ENCODE measurements at places on chromosomes 5 and 9.

DNA sequence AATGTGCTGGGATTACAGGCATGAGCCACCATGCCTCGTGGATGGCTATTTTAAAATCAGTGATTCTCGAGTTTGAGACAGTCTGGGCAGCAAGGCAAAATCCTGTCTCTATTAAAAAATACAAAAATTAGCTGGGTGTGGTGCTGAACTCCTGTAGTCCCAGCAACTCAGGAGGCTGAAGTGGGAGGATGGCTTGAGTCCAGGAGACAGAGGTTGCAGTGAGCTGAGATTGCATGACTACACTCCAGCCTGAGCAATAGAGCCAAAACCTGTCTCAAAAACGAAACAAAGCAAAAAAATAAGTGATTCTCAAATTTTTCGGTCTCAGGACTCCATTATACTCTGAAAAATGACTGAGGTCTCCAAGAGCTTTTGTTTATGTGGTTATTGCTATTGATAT, 47.9 kb upstream of the HSPA9 start:
- DNase-seq = no peak

DNA sequence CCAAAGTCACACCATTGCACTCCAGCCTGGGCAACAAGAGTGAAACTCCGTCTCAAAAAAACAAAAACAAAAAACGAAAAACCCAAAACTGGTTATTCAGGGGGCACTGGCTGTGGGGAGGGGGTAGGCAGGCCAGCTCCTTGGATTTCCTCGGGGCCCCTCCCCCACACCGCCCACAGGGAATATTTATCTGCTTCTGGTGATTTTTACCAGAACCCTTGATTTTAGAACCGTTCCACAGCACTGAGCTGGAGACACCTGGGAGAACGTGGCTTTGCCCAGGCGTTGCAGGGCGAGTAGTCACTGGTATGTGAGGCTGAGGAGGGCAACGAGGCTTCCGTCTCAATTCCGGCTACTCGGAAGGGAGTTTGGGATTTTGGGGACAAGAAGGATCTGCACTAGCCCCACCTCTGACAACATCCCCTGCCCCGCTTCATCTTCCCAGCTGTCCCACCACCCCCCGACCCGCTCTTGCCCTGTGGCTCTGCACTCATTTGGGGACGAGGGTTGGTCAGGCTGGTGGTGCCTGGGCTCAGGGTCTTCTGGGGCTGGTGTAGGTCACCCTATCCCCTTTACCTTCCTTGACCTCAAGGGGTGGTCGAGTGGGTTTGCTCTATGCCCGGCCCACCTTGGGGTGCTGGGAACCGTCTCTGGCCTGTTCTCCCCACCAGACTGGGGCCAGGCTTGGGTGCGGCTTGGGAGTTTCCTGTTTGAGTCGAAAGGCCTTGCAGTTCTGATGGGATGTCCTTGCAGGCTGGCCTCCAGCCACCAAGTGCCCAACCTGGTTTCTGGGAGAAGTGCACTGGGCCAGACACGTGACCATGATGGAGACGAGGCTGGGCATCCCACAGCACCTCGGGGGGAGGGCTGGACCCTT, 3.5 kb downstream of the AHRR start:
- DNase-seq = no peak

- DNase-seq = no peak
Observed at GRCh38 chr9:85290019-85290418, 451.7 kb downstream of the AGTPBP1 start.

DNA sequence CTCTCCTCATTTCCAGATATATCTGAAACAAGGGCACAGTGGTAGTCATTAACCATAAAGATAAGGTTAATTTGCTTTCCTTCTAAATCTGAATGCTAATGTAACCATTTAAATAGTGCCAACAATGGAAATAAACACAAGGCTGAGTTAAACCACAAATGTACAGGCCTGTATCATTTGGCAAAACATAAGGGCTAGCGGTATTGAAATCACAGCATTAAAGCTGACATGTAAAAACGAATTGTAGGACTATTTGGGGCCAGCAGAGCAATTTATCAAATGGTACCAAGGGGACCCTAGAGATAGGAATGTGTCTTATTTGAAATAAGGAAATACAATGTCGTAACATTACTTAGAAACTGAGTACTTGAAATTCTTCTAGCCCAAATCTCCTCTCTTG, 247.5 kb upstream of the RPS23 start:
- DNase-seq = no peak

DNA sequence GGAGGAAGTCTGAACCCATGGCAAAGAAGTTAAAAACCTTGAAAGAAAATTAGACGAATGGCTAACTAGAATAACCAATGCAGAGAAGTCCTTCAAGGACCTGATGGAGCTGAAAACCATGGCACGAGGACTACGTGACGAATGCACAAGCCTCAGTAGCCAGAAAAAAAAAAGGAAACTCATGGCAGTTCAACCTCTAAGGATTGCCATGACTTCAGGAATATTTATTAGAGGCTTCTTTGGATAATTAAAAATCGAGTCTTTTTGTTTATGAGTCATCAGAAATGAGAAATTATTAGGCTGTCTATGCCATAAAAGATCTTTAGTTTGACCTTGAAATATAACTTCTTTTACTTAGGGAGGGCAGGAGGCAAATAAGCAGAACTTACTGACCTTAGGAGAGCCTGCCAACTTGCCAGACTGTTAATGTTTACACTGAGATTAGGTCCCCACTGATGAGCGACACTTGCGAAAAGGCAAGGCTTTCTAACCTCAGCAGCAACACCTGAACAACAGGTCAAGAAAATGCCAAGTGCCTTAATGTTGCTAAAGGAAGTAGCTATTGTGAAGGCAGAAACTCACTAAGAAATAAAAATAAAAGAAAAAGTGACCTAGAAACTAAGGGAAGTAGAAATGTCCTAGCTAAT, 55.2 kb upstream of the TUSC1 start:
- no peak for DNase-seq

DNA sequence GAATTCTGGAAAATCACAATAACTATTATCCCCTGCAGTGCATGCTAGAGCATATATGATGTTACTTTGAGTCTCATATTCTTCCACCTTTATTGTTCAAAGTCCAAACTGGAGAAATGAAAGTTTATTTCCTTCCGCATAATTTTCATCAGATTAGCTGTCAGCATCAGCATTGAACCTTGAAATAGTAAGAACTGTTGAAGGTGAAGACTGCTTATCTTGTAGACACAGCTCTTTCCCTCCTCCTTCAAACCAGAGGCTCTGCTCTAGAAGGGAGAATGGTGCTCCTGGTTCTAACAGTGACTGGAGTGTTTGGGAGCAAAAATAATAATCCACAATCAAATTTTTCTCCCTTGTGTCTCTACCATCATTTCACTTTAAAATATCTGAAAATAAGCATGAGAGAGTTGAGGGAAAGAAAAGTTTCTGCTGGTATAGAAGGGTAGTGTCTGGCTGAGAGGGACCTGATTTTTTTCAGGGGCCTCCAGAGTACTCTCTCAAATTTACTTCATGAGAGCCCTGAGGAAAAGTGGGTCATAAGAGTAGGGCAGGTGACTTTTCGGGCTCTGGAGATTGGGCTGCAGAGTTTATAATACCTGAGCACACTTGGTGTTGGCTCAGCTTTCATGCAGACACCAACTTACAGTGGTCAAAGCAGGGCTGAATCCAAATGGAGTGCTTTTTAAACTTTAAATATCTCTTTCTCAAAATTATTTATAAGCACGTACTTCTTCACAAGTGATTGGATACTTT, 170.4 kb downstream of the ZDHHC21 start:
- no peak for DNase-seq

DNA sequence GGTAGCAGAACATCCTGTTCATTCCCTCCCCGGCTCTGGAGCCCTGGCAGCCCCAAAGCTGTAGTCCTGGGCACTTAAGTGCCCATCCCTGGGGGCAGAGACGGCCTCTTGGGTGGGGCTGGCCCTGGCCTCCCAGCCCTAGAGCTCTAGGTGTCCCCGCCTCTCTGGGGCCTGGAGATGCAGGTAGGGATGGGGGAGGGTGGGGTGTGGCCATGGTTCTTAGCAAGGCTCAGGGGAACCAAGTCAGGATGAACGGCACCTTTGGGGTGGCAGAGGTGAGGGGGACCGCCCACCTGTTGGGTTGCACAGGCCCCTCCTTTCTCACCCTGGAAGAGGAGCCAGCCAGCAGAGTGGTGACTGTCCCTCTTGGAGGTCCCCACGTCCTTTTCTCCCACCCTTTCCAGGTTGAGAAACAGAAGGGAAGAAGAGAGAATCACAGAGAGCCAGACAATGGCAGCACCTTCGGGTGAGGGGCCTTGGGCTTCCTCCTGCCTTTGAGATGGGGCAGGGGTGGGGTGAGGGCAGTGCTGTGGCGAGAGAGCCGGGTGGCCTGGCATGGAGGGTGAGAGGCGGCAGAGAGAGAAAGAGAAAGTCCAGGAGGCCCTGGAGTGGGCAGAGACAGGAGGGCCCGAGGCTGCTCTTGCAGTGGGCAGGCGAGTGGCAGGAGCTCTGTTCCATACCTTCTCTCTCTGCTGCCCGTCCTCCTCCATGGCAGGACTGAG, 2.3 kb downstream of the CRAT start:
- DNase-seq = no peak

DNA sequence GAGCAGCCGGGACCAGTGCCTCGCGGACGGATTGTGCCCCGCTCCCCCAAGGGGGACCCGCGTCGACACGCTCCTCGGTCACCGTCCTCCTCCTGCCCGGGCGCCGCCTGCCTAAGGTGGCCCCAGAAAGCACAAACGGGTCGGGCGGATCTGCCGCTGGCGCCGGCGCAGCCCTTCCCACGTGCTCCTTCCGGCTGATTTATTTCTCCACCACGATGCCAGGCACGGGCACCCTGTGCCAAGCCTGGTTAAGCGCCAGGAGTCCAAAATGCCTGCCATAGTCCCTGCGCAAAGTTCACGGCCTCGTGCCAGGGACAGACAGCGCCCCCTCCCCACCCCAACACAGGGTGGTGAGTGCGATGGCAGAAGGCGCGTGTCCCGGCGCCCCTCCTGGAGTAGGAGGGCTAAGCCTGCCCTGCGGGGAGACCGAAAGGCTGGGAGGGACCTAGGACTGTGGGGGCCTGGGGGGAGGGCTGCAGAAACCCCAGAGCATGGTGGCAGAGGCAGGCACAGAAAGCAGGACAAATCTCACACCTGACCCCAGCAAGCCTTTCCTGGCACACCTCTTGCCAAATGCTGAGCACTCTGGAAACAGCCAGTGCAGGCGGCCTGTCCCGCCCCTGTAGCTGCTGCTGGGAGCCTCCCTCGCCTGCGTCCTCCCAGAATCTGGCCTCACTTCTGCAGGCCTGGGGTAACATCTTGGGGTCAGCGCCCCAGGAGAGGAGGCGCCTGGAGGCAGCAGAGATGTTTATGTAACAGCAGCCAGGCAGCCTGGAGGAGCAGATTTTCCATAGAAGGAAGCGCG, 1.1 kb upstream of the NOTCH1 start:
- DNase-seq = peak; percentile 38

GRCh38 chr9:93122721-93123221, 11.3 kb downstream of the NINJ1 start:
- DNase-seq = no peak

DNA sequence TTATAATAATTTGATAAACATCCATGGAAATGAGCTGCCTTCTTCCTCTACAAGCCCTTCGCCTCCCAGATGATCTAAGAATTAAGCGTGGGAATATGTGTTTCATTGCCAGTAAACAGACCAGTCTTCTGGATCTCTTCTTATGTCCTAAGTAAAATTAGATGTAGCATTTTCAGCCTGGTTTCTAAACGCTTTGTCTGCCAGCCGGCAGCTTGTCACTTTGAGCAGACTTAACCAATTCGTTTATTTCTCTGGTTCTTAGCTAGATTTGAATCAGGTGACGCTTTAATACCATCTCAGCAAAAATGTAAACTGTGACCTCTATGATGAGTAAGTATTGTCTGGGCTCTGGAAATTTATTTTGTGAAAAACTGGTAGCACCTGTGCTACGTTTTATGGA, 380.6 kb upstream of the NUDT12 start:
- DNase-seq = no peak

DNA sequence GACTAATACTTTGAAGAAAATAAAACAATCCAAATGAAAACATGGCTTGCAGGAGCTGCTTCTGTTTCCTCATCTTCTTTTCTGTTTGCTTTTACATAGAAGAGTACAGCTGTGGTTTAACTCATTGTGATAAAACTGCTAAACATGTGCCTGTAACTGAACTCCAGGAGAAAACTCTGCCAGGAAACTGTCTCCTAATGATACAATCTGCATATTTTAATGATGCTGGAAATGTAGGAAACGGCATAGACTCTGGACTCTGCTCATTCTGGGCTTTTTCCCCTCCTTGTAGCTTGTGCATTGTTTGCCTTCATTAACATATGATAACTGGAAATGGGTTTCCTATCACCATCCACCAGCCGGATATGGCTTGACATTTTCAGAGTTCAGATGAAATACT, 813.3 kb upstream of the WWC1 start:
- no peak for DNase-seq

GRCh38 chr5:54678737-54679136, 161.2 kb downstream of the SNX18 start:
- DNase-seq = no peak

- no peak for DNase-seq
Observed at GRCh38 chr5:6508931-6509330, 60.3 kb downstream of the UBE2QL1 start.

- DNase-seq = no peak
Observed at GRCh38 chr5:73183000-73183399, 10.0 kb downstream of the TMEM174 start.

GRCh38 chr9:124016175-124017050, 4.8 kb downstream of the LHX2 start:
- no peak for DNase-seq

DNA sequence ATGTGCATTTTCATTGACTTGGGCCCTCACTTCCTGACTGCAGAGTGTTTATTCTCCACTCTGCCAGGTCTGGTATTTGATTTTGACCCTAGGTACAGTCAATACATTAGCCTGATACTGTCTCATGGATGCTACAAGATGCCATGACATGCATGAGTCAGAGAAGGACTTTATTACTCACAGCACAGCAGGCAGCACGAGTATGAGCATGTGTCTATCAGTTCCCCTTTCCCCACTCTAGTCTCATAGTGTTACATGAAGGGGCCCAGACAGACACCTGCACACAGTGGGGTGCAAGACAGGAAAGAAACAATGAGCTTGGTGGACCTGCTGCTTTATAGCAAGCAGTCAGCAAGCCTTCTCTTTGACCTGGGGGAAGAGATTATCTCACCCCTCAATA, 19.6 kb downstream of the ITGA2 start:
- DNase-seq = peak; percentile 40
